ENCODE measurements at places on chromosomes 13 and 19.

DNA sequence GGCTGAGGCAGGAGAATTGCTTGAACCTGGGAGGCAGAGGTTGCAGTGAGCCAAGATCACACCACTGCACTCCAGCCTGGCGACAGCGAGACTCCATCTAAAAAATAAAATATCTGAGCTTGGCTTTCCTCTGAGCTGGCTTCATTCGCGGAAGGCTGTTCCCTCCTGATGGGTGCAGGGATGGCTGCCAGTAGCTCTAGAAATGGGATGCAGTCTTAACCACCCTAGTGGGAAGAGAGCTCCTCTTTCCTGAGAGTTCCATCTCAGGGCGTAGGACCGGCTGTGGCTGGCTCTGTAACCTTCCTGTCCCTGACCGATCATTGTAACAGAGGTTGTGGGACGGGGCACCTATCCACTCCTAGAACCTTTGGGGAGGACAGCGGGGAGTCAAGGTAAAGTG lies 32.4 kb downstream of the PPP1R37 start:
- DNase-seq, result no peak

GRCh38 chr13:43129511-43130110 lies 106.2 kb downstream of the DNAJC15 start:
- DNase-seq, result no peak

GRCh38 chr19:11448410-11448809 lies 13.0 kb downstream of the PRKCSH start:
- no peak for DNase-seq

DNA sequence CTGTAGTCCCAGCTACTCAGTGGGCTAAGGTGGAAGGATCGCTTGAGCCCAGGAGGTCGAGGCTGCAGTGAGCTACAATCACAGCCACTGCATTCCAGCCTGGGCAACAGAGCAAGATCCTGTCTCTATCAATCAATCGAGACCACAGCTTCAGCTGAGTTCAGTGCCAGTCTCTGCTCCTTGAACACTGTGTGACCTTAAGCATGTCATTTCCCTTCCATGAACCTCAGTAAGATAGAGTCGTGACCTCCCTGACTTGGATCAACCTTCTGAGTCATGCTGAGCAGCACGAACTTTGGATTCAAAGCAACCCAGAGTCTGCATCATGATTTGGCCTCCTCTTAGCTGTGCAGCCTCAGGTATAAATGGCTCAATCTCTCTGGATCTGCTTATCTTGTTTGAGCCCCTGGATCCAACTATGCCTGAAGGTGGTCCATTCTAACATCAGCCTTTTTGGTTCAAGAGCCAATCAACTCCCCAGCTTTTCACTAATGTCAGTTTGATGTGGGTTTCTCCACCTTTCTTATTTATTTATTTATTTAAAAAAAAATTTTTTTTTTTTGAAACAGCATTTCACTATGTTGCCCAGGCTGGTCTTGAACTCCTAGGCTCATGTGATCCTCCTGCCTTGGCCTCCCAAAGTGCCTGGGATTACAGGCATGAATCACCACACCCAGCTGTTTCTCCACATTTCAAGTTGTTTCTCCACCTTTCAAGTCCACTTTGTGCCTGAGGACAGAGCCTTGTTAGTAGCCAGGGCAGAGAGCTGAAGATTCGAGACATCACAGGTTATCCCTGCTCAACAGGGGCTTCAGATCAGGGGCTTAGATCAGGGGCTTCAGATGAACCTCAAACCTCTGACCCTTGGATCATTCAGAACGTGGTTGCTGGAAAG lies 26.4 kb downstream of the PTPRS start:
- DNase-seq, result no peak

- DNase-seq, result no peak
These were observed 19.1 kb upstream of the CCNP start for GRCh38 chr19:40245506-40246128.

DNA sequence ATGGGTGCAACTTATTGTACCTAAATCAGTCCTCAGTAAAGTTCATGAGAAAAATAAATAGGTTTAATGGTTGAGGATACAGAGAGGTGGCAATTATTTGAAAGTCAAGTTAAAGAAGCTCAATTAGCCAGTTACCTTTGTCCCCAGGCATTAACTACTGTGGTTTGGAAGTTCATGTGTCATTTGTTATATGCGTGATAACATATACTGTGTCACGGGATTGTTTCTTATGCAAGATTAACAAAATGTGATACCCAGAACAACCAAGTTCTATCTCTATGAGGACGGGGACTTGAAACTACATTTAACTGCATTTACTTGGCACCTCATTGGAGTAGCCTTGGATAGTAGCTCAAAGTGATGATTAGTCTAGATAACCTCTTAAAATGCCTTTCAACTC lies 13.9 kb upstream of the KATNAL1 start:
- DNase-seq, result no peak

- DNase-seq, result peak; percentile 78
These were observed 772 bp downstream of the GPC6 start for GRCh38 chr13:93227280-93227877.

DNA sequence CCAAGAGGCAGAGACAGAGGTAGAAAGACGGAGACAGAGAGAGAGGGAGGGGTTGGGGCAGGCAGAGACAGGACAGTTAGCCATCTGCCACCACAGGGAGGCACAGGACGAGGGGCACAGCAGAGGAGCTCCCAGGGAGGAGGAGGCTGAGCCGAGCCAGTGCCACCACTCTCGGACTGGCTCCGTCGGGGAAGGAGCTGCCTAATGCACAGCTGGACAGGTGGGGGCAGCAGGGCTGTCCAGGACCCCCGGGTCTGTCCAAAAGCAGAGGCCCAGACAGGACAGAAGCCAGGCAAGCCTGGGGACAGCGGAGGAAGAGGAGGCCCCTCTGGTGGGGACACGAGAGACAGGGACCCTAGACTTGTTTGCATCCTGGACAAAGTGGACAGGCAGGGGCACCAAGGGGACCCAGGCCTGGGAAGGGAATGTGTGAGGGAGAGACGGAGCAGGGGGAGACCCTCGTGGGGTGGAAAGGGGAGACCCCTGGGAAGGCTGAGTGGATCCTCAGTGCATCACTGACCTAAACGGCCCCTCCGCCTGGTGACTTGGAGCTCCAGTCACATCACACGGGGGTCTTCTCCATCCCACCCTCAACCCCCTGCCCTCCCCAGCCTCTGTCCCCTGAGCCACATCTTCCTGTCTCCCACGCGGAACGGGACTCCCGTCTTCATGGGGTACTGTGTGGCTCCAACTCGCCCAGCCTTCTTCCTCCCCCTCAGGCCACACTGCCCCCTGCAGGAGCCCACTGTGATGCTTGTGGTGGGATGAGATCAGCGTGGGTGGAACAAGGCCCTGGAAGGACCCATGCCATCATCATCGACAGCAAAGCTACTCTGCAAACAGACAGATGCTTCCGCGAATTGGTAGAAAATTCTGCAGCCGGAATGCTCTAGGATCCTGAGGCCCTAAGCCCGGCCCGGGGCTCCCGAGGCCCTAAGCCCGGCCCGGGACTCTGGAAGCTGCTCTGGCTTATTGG lies 915 bp downstream of the F10 start:
- DNase-seq, result peak; percentile 52

DNA sequence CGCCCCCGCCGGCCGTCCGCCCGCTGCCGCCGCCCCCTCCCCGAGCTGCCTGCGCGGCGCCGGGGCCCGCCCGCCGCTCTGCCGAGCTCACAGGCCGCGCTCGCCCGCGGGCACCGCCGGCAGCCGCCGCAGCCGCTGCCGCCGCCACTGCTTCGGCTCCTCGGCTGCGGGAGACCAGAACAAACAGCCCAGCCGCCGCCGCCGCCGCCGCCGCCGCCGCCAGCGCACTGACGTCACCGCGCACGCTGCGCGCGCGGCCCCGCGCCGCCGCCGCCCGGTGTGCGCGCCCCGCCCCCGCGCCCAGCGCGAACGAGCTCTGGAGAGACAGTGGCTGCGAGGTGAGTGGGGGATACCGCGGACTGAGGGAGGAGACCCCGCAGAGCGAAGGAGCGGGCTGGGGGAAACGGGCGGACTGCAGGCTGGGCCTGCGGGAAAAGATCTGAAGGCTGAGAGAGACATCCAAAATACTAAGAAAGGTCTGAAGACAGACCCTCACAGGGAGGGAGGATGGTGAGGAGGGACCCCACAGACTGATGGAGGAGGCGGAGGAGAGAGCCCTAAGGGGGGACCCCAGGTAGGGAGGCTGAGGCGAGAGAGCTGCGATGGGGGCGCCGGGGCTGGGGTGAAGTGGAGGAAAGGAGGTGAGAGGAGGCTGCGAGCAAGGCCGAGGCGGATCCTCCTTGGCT lies at the start of gene BRD4:
TSS of gene BRD4 (minus strand) at position 229 of the 686 bp plus-strand sequence. CDS start 59,440 bp downstream, outside the sequence.
- DNase-seq, result peak; percentile 87

DNA sequence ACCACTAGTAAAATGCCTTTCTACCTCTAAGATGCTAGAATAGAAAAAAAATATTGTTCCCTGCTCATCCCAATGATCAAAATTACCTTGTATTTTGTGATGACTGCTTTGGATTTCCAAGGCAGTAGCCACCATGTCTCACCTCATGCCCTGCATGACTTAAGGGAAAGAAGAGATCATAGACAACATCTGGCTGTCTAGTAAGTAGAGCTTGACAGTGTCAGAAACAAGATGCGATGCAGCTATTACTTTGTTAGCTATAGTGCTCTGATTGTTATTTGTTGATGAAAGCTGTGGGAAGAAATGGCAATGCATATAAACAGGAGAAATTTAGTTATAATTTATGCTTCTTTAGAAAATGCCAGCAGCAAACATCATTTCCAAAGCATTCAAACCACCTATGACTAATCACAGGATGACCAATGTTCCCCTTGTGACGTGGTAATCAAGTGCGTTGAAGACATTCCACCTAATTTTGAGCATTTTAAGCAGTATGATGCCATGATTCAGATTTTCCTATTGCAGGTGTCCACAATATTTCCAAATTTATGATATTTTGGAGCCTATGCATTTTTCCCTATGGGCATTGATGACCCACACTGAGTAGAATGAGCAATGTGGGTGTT lies 308.3 kb downstream of the KCNRG start:
- DNase-seq, result no peak

DNA sequence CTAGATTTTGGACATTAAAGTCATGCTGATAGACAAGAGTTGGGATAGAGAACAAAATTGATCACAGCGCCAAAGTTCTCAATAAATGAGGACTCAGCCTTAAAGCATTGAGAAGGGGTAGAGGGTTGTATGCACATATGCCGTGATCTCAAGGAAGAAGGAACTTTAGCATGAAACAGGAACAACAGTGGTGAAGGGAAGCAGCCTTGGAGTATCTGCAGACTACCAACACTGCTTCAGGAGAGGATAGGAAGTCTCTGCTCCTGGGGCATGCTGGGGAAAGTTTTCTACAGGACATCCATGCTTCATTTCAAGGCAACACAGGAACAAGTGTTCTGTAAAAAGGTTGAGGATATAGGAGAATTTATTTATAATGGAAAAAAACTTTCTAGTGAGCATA lies 111.9 kb upstream of the MLNR start:
- DNase-seq, result no peak

DNA sequence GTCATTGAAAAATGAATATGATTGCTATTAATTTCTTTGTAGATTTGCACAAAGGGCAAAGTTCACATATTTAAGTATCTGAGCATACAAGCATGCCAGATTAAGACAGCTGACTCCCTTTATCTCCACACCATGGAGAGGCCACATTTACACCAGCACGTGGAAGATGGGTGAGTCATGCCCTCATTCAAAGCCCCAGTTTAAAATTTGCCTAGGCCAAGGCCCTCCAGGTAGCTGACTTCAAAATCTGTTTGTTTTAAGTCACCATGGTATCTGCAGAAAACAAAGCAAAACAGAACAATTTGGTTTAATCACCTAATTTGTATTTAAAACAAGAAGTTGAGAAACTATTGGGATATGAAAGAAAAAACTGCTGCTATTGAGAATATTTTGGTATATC lies 109.2 kb downstream of the ESD start:
- no peak for DNase-seq

- no peak for DNase-seq
These were observed 10.0 kb upstream of the IGSF23 start for GRCh38 chr19:44603201-44603945.

GRCh38 chr13:99355267-99356011 lies 48.2 kb upstream of the GPR183 start:
- DNase-seq, result no peak

DNA sequence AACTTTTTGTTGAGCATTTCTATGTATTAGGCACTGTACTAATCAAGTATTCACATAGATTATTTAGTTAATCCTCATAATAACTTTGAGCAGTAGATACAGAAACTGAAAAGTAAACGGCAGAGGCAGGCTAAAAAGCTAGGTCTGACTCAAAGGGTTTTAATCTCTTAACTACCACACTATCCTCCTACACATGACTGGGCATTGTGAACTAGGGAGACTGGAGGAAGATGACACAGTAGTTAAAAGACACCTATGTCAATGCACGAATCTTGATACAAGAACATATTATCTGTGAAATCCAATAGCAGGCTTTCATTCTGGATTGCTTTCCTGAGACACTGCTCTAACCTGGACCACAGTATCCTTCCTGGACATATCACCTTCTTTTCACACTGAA lies 36.3 kb downstream of the MICU2 start:
- DNase-seq, result no peak

GRCh38 chr13:74070065-74070464 lies 64.1 kb downstream of the KLF12 start:
- DNase-seq, result no peak

GRCh38 chr19:12665281-12665573 lies 1.3 kb downstream of the MAN2B1 start:
- no peak for DNase-seq

GRCh38 chr19:23561341-23561740 lies 125.7 kb downstream of the ZNF675 start:
- no peak for DNase-seq

DNA sequence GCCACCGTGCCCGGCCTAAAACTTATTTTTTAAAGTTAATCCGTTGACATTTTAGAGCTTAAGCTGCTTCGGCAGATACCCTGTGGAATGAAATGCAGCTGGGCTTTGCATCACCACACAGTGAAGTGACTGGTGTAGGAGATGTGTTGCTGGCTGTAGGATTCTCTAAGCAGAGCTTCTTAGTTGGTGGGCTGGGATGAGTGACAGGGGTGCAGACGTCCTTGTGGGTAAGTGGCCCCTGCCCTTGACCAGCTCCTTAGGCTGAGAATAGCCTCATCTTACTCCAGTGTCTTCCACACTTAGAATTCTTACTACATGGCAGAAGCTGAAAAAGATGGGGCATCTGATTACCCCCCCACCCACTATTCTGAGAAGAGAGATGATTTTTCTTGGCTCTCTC lies 11.6 kb downstream of the GATAD2A start:
- no peak for DNase-seq
